ENCODE measurements at places on chromosomes 5 and 9.

GRCh38 chr5:172805736-172806255, 28.3 kb upstream of the ERGIC1 start:
- no peak for DNase-seq

- DNase-seq = no peak
These were observed 30.7 kb downstream of the RAI14 start for GRCh38 chr5:34686762-34687268.

DNA sequence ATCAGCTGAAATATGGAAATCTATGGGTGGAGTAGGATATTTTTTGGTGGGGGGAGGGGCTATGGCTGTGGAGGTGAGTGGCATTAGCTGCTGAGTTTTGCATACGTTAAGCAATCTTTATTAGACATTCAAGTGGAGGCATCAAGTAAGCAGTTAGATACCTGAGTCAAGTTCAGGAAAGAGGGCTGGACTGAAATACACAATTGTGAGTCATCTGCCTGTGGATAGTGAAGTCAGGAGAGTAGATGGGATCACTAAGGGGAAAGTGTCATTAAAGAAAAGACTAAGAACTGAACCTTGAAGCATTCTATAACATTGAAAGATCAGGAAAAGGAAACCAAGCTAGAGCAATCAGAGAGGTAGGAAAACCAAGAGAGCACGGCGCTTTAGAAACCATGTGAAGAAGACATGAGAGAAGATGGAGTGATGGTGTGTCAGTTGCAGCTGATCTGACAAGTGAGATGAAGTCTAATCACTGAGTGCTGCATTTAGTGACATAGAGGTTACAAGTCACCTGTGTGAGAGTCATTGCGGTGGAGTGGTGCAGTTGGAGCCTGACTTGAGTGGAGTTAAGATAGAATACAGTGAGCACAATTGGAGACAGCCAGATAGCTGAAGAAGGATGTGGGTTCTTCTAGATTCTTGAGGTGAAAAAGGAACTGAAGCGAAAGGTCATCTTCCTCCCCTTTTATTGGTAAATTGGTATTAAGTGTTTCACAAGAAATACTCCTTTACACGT, 88.7 kb downstream of the PIP5K1B start:
- no peak for DNase-seq

- no peak for DNase-seq
These were observed 16.0 kb downstream of the LYRM7 start for GRCh38 chr5:131186561-131187256.

GRCh38 chr5:156322666-156323065, 4.3 kb upstream of the SGCD start:
- no peak for DNase-seq

DNA sequence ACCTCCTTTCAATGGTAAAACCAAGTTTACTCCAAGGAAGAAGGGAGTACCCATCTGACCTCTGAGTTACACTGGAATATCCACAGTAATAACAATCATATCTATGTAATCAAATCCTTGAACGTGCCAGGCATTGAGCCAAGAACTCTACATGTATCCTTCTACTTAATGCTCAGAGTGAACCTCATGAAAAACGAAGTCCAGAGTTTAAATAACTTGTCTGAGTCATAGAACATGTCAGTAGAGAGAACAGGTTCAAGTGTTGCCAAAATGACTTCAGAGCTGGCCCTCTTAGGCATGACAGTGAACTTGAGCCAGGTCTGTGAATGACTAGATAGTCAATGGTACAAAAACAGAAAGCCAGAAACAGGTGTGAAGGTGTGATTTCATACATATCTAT, 164.1 kb upstream of the ZNF618 start:
- DNase-seq = no peak

GRCh38 chr9:81391457-81391825, 297.9 kb downstream of the TLE1 start:
- no peak for DNase-seq

DNA sequence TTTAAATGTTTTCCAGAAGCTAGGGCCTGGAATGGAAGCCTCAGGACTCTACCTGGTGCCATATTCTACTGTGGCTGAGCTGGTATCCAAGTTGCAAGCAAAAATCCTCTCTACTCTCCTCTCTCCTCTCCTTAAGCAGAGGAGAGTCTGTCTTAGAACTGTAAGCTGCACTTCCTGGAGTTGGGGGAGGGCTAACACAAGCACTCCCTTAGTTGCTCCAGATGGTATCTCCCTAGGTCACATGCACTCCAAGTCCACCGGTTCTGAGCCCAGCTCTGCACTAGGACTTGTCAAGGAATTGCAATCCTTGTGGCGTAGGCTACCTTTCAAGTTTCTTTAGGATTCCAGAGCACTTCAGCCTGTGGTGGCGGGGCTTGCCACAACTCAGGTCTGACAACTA, 513.9 kb upstream of the RGMB start:
- DNase-seq = no peak

GRCh38 chr9:121801579-121801978, 150.1 kb downstream of the DAB2IP start:
- no peak for DNase-seq

- DNase-seq = no peak
These were observed 355.5 kb downstream of the TLR4 start for GRCh38 chr9:118059484-118060278.

DNA sequence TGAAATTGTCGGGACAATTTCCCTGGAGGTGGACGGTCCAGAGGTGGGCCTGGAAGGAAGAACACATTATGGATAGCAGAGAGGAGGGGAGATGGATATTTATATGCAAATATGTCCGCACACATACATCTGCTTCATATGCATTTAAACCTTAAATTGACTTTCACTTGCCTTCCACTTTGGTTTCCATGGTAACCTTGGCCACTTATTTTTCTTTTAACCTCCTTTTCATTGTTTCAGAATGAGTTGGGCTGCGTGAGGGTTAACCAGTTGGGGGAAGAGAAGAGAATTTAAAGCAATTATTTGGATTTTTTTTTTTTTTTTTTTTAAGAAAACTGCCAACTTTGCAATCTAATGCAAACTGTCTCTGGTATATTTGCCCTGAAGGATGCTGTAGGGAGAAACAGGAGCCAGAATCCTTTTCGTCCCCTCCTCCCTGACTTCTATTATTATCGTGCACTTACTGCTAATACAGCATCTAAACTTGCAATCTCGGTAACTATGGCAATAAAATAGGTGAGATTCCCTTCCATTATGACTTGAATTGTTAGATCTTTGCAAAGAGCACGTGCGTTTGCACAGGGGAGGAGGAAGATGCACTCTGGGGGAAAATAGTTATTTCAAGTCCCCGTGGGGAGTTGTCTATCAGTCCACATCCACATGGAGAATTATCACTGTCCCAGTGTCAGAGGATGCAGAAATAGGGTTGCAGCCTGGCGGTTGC, 35.6 kb downstream of the TLR4 start:
- no peak for DNase-seq

DNA sequence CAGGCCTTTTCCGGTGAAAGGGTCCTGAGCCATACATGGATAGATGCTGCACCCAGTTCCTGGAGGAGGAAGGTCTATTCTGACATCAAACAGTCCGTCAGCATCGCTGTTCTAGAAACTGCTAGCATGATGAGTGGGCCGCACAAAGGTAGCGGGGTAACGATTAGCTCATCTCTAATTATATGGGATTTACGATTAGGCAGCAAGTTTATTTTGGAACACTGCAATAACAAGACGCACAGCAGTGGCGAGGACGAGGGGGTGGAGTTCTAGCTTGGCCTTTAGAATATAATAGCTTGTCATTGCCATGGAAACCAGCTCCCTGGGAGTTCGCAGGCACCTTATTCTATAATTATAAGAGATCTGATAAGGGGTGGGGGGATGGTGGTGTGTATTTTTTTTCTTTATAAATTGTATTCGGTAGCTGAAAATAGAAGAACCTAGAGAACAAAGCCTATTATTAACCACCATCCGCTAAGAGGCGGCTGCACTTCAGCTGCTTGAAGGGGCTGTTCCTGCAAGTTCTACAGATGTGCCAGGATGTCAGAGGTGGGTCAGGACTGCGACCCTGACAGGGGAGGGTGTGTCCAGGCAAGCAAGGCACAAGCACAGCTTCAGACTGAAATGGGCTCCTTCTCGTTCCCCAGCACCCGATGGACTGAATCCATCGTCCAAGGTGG, 311.0 kb downstream of the AGTPBP1 start:
- no peak for DNase-seq

GRCh38 chr5:89936576-89936975, 473.0 kb downstream of the CETN3 start:
- DNase-seq = no peak

- DNase-seq = no peak
These were observed 608 bp downstream of the ELOVL7 start for GRCh38 chr5:60843386-60843935.

- DNase-seq = peak; percentile 85
These were observed 29.3 kb downstream of the CDHR2 start for GRCh38 chr5:176578391-176578808.

- no peak for DNase-seq
These were observed 19.4 kb upstream of the FABP6 start for GRCh38 chr5:160209917-160210316.

DNA sequence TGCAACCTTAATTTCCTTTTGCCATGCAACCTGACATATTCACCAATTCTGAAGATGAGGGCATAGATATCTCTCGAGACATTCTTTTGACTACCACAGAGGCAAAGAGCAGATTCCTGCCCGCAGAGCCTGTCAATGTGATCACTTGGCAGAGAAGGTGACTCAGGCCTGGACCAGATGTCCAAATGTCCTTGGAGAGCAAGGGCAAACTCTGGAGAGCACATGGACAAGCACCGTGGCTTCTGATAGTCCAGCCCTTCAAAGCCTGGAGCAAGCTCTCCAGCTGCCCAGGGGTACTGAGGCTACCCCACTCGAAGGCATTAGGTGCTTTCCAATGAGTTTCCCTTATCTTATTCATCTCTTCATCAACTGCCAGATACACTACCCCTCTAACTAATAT, 50.4 kb upstream of the ALDH1B1 start:
- no peak for DNase-seq

GRCh38 chr5:132226516-132227234, 978 bp downstream of the P4HA2 start:
- DNase-seq = no peak

GRCh38 chr5:132790201-132790865, 13.3 kb upstream of the SEPTIN8 start:
- DNase-seq = no peak

DNA sequence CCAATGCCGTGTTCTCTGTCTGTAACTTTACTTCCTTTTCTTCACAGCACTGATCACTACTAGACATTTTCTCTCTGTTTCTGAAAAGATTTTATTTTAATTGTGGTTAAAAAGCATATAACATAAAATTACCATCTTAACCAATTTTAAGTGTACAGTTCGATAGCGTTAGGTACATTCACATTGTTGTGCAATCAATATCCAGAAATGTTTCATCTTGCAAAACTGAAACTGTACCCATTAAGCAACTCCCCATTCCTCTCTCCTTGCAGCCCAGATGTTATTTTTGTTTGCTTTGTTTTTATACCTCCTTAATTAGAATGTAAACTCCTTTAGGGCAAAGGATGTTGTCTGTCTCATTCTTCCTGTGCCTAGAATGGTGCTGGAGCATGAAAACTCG, 47.5 kb downstream of the COL27A1 start:
- DNase-seq = no peak

DNA sequence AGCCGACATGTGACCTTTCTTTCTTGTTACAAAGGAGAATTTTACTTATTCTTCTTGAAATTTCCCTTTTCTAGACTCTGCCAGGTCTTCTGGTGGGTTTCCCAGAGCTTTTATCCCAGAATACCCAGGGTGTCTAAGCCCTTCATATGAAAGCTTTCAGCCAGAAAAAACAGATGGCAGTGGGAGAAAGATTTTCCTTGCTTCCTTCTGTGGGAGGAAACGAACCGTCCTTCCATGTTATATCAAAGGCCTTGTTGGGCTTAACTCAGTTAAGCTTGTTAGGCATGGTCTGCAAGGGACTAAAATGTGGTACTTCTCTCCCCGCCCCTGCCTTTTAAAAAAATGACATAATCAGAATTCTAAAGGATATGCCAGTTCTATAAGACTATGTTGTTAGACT, 47.5 kb downstream of the SPATA31D1 start:
- DNase-seq = no peak

GRCh38 chr9:126474786-126475485, 138.8 kb upstream of the LMX1B start:
- no peak for DNase-seq

GRCh38 chr5:159263569-159263905, 447 bp downstream of the UBLCP1 start:
- DNase-seq = no peak

- no peak for DNase-seq
These were observed 75.4 kb downstream of the DOCK2 start for GRCh38 chr5:169712428-169712827.

- DNase-seq = no peak
These were observed 599 bp downstream of the NMRK1 start for GRCh38 chr9:75087289-75087823.

DNA sequence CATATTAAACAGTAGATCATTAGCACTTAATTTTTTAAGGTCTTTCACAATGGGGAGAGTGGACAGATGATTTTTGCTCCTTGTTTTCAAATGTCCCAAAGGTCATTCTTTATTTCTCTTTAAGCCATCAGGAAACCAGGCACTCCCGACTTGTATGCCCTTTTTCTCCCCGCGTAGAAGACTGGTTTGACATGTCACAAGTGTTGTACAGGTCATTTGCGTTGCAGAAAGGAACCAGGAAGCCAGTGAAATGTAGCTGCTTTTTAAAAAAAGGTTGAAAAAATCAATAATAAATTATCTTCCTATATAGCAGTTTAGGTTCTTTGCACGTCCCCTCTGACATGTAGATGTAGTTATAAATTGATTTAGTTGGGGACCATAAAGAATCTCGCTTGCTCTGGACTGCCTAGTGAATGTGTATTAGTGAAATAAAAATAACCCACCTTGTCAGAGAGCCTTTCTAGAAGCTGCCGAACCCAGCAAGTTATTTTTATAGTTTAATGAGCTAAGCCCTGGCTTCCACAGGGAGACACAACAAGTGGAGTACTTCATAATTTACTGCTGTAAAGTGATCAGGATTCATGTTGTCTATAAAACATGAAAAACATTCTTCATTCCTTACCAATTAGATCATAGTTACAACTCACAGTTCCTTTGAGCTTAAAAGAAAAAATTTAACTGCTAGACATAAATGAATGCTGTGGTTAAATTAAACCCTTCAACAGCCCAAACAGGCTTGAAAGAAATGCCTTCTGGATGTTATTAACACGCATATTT, 404.6 kb downstream of the CSNK1G3 start:
- DNase-seq = no peak

DNA sequence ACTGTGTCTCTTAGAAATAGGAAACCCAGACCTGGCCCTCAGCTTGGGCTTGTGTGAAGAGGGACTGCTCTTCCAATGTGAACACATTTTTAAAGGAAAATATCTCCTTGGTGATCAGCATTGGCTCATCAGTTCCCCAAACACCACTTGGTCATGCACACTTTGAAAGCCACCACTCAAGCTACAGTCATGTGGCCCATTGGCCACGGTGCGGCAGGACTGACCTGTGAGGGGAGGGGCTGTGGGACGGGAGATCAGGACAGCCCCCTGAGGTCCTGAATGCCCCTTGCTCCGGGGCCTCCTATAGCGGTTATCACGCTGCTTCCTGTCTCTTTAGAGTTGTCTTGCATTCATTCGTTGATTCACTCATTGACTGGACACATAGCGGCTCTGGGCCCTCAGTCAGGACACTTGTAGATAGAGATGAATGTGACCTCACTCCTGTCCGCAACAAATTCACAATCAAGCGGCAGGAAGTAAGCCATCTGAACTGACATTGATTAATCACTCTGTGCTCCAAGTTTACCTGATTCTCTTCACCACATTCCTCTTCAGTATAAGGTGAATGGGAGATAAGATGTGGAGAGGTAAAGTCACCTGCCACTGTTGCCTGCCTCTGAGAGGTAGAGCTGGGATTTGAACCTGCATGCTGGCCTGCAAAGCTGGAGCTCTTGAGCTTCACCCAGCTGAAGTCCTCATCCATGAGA, 73.1 kb downstream of the COL15A1 start:
- no peak for DNase-seq

- no peak for DNase-seq
These were observed 70.8 kb downstream of the ERAP1 start for GRCh38 chr5:96736937-96737336.

All from iPS DF 19.7 (cell line).